ENCODE measurements at places on chromosomes 11 and 22.
A peak's percentile ranks its signal among the peaks of the same experiment; 100 is the strongest.

DNA sequence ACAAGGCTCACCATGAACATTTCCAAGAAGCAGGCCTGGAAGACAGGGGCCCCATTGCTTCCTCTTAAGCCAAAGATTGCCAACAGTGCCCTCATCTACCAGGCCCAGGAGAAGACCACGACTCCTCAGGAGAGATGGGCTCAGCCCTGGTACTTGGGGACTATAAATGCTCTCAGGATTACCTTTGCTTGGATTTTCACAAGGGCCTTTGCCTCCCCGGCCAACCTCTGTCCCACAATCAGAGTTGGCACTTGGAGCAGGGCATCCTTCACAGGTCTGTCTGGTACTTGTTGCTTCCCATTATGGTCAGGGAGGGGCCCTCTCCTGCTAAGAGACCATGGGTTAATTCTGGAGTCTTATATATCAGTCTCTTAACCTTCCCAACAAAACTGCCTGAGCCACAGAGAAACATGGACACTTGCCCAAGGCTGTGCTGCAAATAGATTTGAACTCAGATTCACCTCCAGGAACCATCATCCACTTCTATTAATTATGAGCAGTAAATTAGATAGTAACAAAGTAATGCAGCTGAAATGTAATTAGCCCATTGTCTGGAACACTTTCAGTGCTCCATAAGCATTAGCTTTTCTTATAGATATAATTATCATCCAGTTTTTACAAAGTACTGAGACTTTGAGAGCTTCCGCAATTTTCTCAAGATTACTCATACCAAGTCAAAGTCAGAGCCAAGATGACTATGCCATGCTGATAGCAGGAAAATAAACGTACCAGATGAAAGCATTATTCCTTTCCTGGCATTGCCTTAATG, 33.5 kb downstream of the POU2AF3 start:
- no peak for DNase-seq

- DNase-seq: no peak
These were observed 45.0 kb downstream of the EIF3F start for GRCh38 chr11:8032122-8032521.

- DNase-seq: no peak
These were observed 5.1 kb upstream of the LMO1 start for GRCh38 chr11:8268530-8269400.

DNA sequence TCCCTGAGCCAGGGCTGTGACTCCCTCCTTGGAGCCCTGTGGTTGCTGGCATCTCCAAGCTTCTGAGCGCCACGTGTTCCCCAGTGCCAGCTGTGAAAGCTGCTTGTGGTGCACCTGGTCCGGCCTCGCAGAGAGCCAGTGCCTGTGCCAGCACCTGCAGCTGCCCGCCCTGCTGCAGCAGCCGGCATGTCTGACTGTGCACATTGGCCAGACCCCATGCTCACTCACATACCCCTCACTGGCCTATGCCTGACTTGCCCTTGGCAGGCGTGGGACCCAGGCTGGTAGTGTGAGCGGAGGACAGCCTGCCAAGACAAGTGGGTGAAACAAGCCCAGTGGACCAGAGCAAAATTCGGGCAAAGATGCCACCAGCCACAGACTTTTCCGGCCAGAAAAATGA, 9.8 kb downstream of the MRPL48 start:
- DNase-seq: no peak

- DNase-seq: no peak
These were observed 95.5 kb downstream of the WNT7B start for GRCh38 chr22:45881524-45881875.

GRCh38 chr22:24214467-24215285, 30.2 kb downstream of the GGT5 start:
- no peak for DNase-seq

- no peak for DNase-seq
These were observed 745 bp upstream of the ZBTB44 start for GRCh38 chr11:130315354-130315970.

GRCh38 chr11:12943311-12943710, 65.8 kb upstream of the RASSF10 start:
- DNase-seq: no peak

DNA sequence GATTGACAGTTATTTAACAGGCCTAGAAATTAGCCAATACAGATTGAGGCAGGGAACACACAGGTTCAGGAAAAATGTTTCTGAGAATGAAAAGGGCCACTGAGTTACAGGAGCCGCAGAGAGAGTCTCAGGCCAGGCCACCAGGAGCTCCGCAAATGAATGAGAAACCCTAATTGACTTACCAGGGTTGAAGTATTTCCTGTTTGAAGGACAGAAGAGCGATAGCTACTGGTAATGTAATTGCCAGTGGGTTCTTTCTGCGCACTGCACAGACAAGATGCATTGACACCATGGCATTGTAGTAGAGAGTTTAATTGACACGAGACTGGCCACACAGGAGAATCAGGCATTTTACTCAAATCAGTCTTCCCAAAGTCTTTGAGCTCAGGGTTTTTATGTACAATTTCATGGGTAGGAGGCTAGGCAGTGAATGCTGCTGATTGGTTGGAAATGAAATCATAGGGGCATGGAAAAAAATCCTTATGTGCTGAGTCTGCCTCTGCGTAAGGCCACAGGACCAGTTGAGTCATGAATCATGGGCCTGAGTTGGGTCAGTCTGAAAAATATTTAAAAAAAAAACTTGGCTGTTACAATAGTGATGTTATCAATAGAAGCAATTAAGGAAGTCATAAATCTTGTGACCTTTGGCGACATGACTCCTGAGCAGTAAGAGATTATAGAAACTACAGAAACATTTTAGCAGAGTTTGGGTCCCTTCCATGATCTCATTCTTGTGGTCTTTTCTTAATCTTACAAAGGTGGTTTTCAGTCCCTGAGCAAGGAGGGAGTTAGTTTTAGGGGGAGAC, 203.8 kb downstream of the CASP12 start:
- DNase-seq: no peak

GRCh38 chr22:37197451-37198257, 9.6 kb upstream of the C1QTNF6 start:
- no peak for DNase-seq

- no peak for DNase-seq
These were observed 43.7 kb downstream of the SCGB1A1 start for GRCh38 chr11:62462508-62462892.

DNA sequence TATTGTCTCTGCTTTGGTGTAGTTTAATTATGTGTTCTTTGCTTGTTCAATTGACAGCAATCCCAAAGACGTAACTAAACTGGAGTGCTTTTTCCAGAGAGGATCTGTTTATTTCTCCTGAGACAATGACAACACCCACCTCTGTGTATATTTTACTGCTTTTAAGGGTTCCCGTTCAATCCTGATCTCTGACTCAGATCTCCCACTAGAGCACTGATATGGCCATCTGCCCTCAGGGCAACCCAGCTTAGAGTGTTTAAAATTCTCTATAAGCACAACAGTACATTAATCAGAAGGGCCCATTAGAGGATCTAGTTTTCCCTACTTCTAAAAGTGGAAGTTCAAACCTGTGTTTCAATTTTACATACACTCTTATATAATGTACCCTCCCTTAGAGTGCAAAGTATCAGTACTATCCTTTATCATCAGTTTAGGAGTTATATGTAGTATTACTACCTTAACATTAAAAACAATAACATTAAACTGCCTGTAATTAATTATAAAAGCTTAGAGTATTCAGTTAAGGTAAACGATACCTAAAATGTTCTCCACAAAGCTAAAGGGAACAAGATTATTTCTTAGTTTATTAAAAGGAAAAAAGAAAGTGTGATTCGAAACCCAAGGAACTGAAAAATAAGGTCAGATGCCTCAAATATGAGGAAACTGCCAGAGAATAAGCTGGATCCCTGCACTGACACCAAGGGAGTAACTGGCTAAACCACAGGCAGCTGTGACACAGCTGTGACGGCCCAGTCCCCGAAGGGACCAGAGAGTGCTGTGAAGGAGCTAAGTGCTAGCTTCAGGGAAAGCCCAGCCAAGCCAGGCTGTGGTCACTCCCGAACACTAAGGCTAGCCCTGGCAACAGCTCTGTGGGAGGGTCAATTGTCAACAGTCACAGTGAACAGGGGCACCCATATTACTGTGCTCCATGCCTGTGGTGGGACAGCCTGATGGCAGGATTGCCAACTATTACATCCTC, 15.2 kb downstream of the UFD1 start:
- DNase-seq: no peak

DNA sequence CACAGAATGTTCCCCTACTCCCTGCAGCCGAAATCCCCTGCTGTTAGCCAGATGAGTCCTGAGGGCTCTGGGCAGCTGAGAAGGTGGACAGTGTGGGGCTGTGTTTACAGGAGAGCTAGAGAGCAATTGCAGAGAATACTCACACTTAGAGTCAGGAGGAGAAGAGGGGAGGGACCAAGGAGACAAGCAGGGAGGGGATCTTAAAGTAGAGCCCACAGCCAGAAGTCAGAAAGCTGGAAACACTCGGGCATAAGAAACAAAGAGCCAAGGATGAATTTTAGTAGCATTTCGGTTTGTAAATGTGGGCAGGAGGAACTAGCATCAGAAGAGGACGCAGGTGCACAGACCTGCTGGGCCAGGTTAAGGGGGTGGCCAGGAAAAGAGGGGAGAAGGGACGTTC, 1435.9 kb downstream of the BRD1 start:
- no peak for DNase-seq

- DNase-seq: peak; percentile 64
These were observed at the start of gene CD248 for GRCh38 chr11:66316849-66317251. TSS of gene CD248 (minus strand) at chr11:66317044. CDS start at chr11:66317027, 17 bp downstream.

DNA sequence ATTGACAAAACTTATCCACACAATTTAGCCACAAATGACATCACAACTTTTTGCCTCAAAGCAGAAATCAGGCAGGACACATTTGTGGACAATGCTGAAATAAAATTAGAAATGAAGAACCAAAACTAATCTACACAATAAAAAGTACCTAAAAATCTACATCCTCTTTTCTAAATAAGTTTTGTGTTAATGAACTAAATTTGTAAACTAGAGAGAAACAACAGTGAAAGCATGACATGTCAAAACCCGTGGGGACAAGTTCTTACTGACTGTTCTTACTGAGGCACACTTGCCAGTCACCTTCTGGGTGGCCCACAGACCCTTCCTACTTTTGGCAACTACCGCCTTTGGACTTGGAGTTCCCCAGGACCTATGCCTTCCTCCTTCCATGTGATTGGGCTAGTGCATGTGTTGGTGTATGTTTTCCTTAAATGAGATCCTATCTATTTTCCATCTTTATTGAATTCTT, 60.7 kb upstream of the MUC15 start:
- no peak for DNase-seq

DNA sequence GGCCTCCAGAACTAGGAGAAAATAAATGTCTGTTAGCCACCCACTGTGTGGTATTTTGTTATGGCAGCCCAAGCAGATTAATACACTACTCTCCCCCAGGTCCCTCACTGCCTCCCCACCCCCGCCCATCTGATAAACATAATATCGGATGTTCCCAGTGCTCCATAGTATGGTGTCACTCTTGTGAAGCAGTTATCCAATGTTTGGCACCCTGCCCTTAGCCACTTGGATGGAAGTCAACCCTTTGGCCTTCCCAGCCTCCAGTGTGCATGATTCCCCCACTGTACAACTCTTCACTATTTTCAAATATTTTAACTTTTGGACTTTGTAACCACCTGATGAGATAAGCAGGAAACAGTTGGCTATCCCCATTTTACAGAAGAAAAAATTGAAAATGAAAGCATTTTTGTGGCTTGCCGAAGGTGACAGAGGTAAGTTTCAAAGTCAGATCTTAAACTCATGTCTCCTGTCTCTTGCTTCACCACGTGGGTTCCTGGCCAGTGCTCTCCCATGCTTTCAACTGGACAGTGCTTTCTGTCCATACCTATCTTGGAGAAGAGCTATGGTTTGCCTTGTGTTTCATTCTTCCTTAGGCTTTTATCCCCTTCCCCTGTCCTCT, 53.2 kb downstream of the ALX4 start:
- DNase-seq: no peak

- no peak for DNase-seq
These were observed 14.1 kb downstream of the WT1 start for GRCh38 chr11:32420937-32421901.

- no peak for DNase-seq
These were observed 215.5 kb downstream of the TTC28 start for GRCh38 chr22:28464127-28464526.

DNA sequence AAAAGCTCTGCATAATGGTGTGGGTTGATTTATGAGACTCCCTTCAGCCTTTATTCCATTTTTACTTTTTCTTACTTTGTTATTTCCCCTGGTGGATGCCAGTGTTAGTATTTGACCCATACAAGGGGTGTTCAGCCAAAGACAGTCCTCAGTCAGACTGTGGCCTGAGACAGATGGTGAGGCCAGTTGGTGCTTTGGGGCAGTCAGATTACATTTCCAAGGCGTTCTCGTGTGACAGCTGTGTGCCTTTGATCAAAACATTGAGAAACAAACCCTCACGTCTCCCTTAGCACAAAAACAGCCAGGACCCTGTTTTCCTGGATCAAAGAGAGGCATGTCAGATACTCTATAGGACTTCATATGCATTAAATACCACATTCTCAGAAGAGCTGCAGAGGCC, 31.3 kb upstream of the SLN start:
- no peak for DNase-seq

DNA sequence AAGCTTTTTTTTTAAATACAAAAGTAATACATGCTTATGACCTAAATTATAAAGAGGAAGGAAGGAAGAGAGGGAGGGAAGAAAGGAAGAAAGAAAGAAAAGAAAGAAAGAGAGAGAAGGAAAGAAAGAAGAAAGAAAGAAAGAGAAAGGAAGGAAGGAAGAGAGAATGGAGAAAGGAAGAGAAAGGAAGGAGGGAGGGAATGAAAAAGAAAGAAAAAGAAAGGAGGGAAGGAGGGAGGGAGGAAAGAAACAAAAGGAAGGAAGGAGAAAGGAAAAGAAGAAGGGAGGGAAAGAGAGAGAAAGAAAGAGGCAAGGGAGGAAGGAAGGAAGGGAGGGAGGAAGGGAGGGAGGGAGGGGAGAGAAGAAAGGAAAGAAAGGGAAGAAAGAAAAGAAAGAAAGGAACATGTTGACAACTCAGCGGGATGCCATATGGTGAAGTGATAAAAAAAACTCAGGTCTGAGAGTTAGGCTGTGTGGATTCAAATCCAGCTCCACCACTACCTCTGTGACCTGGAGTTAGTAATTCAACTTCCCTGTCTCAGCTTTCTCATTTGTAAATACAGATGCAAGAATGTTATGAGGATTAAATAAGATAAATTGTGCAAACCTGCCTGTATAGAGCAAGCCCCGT, 9.6 kb upstream of the EED start:
- no peak for DNase-seq

DNA sequence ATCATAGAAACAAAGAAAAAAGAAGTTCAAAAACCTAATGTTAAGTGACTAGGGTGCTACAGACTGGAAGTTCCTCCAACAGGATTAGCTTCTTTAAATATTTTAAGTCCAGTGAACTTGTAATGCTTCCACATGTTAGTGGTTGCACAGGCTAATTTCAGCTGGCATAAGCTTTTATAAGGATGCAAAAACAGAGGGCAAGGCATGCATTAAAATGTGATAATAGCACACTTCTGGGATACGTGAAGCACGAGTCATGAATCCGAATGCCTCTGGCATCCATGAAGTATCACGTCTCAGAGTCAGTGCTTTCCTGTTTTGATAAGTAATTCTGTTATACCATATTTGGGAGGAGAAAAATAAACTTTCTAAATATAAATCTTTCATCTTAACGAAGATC, 106.8 kb downstream of the DCDC1 start:
- DNase-seq: no peak

All from NCI-H1694 treated with DMSO at 0.1 percent for 48 hours (cell line).